LHCN-M2 (cell line): ENCODE measurements at places on chromosomes 2 and 18. TPM values are rescaled to one million over a fixed set of nuclear protein-coding genes. Genes with fewer than 3 reads are reported as not detected.

Gene REG3G
- not detected in 2 replicates for total RNA-seq

Gene DSG4
- not detected in 2 replicates for total RNA-seq

DNA sequence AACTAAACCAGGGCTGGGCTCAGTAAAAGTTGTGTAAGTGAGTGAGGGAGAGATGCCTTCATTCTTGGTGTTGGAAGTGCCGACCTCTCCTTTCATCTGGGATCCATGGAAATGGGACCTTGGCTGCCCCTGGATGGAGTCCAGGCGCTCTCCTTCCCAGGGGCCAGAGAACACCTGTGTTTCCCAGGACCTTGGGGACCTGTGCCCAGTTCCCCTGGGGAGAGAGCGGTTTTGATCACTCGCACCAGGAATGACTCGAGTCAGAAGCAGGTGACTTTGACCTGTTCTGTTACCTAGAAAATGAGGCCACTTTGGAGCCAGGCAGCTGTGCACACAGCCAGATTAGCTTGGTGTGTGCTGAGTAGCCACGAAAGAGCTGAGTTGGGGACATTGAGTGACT is 97.3 kb downstream of the SH3BP4 start:
- DNase-seq, result no peak

DNA sequence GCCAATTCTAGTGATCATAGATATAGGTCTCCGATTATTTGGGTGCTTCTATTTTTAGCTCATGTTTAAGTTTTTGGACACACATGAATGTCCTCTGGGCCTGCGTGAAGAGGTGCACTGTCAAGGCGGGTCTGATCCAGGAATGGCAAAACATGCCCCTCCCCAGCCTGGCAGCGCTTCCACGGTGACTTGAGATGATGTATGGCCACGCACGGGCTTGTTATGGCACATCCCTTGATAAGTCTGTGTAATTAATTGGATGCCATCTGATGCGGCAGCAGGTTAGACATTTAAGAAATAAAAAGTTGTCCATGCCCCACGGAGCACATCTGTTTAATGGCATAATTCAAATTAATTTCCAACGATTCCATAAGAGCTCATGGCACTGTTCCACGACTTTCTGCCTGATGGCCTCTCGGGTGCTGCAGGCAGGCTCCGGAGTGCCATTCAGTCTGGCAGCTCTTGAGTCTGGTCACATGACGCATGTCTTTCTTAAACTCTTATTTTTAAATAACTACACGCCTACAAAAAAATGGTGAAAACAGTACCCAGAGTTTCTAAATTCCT is 151.4 kb downstream of the ACKR3 start:
- DNase-seq, result no peak

DNA sequence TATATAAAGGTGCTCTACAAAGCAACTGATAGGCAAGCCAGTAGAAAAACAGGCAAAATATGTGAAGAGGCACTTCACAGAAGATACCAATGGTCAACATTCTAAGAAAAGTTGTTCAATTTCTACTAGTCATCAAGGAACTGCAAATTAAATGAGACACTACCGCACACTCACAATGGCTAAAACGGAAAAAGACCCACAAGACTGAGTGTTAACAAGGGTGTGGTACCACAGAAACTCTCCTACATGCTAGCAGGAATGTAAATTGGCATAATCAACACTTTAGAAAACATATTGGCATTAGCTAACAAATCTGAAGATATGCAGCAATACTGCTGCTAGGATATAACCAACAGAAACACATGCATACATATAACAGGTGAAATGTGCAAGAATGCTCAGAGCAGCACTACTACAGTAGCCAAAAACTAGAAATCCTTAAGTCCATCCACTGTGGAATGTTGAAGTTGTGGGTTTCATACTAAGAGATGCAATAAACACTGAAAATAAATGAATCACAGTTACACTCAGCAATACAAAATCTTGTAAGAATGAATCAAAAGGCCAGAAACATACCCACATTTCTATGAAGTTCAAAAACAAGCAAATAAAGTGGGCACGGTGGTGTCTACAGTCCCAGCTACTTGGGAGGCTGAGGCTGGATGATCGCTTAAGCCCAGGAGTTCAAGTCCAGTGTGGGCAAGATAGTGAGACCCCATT is 9.2 kb downstream of the RNU4ATAC start:
- DNase-seq, result peak; percentile 31

- no peak for DNase-seq
These were observed 178.5 kb downstream of the ARL4C start for GRCh38 chr2:234318361-234318760.

DNA sequence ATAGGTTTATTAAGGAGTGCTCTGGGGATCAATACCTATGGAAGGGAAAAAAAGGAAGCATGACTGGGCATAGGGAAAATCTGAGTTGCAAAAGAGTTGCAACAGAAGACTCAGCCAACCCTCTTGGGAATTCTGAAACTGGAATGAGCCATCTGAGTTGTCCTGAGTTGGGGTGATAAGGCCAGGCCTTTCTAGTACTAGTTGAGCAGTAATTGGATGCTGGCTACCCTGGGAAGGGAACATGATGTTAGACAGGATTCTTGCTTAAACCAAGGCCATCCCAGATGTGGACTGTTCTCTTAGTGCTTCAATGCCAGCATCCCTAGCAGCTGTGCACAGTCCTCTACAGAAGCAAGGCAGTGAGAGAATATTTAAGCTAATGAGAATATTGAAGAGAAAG is 348.8 kb upstream of the GULP1 start:
- DNase-seq, result peak; percentile 51

Gene AKAIN1
- total RNA-seq, result not detected in 2 replicates

Gene STK25
- total RNA-seq, result 361 and 435 TPM in 2 replicates

GRCh38 chr2:8053216-8053615 is 628.6 kb upstream of the ID2 start:
- no peak for DNase-seq

DNA sequence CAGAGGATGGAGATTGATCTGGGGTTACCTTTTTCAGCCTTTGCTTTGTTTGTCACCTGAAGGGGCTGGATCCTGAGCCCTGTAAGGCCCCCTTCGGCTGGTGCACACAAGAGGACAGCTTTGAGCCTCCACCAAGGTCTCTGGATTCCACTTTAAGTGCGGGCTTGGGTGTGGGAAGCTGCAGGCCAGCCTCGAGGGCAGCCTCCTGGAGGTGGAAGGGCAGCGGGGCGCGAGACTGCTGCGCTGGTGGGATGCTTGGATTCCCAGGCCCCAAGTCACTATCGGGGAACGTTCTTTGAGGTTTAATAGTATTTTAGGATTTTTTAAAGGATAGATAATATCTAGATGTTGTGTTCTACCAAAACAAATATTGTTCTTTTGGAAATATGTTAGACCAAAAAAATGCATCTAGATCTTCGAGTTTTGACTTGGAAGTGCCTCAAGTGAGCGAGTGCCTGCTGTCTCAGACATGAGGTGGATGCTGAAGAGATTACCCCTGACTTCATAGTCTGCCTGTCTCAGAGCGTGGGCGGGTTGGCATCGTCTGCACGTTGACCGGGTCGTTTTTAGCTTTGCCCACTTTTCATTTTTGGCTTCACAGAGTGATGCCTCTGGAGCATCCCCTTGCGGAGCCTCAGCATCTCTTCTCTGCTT is 113.8 kb downstream of the AGAP1 start:
- no peak for DNase-seq

DNA sequence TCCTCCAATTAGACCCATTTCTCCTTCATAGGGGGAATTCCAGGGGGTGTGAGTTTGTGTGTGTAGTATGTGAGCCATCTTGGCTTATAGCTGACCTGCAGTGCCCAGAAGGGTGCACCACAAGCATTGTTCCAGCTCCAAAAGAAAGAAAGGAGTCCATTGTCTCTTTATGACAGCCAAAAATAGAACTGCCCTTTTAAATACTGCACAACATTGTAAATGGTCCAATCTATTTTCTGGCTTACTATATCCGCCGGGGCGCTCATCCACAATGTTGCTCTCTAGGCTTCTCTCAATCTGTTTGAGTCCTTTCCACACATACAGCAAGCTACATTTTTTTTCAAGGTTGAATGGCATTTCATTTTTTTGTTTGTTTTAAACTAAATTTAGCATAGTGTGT is 517.5 kb downstream of the STK39 start:
- DNase-seq, result no peak

GRCh38 chr2:236303935-236304334 is 39.7 kb upstream of the ASB18 start:
- no peak for DNase-seq

- no peak for DNase-seq
These were observed 324.6 kb upstream of the RND3 start for GRCh38 chr2:150812066-150812465.

Gene MOCOS
- 4.2 and 5.7 TPM in 2 replicates for total RNA-seq

DNA sequence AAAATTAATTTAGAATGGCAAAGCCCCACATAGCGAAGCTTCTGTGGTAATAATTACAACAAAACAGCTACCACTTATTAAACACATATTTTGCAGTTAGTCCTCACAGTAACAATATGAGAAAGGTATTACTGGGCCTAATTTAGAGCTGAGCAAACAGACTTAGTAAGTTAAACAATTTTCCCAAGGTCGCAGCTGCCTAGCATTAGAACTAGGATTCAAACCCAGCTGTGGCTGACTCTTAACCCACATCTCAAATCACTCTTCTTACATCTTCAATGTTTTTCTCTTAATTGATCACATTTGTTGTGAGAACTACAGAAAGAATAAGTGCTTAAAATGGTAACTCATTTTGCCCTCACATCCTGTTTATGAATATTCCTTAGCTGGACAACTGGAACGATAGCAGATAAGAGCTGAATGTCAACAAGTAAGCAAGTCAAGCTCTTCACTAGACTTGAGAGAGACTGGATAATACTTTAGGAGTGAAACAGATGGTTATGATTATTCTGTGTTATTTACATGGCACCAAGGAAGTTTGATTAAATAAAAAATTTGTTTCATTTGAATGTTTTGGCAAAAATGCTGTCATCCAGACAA is 59.4 kb upstream of the TMEM17 start:
- no peak for DNase-seq

DNA sequence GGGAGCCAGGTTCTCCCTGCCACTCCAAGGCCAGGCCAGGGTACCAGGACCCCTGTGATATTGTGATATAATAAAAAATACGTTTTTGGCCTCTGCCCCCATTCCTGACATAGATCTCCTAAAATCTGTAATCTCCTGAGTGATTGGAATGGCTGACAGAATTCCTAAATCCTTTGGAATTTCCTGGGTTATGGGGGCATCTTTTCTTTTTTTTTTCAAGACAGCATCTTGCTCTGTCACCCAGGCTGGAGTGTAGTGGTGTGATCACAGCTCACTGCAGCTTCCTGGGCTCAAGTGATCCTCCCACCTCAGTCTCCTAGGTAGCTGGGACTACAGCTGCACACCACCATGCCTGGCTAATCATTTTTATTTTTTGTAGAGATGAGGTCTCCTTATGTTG is 26.2 kb upstream of the TUBB6 start:
- no peak for DNase-seq

GRCh38 chr2:64652231-64653108 is 1.2 kb downstream of the SERTAD2 start:
- DNase-seq, result peak; percentile 57

Gene FHL2
- total RNA-seq, result 246 and 312 TPM in 2 replicates

DNA sequence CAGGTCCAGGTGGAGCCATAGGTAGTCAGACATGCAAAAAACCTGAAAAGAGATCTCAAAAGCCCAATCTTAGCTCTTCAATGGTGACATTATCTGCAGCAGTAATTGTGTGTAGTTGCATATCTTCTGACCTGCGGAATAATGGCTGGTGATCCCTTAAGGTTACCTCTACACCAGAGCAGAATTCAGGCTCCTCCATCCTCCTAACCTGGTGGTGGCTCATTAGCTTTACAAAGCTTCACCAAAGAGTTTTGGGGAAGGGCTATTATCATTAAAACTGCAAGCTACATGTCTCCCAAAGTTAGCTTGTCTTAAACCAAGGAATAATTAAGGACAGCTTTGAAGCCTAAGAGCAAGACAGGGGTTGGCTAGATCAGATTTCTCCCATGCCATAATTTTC is 42.6 kb upstream of the CHST9 start:
- no peak for DNase-seq

DNA sequence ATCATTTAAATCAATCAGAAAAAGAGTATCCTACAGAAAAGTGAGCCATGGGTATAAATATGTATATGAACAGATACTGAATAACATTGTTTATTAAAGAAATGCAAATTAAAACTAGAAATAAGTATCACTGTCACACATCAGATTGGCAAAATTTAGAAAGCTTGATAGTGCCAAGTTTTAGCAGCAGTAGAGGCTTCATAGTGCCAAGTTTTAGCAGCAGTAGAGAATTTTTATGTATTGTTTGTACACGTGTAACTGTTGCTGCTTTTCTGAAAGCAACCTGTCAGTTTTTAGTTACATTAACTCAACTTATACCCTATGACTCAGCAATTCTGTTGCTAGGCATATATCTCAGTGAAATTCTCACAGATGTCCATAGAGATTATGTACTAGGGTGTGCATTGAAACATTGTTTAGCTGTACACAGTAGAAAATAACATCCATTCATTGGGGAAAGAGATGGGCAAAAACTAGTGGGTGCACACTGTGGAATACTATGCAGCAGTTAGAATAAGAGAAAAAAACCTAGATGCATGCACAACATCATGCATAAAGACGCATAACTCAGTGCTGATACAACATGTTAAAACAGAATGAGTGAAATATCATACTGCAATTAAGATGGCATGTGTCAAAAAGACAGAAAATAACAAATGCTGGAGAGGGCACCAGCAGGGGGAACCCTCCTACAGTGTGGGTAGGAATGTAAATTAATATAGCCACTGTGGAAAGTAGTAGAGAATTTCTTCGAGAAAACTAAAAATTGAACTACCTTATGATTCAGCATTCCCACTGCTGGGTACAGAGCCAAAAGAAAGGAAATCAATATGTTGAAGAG is 294.5 kb upstream of the NT5C1B start:
- peak; percentile 50 for DNase-seq

DNA sequence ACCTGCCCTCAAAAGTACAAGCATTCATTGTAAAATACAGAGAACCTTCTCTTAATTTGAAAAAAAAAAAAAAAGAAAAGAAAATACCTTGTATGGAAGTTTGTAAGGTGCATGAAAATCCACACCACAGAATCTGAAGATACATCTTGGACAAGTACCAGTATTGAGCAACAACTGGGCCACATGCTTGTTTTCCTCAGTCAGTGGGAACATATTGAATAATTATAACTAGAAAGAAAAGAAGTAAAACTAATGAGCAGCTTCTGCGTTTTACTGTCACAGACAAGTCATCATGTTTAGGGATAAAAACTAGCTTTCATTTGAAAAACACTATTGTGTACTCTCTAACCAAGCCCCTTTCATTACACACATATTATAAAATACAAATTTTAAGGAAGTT is 5.8 kb upstream of the PEX13 start:
- peak; percentile 15 for DNase-seq

GRCh38 chr2:199680482-199680881 is 170.5 kb downstream of the FTCDNL1 start:
- no peak for DNase-seq

DNA sequence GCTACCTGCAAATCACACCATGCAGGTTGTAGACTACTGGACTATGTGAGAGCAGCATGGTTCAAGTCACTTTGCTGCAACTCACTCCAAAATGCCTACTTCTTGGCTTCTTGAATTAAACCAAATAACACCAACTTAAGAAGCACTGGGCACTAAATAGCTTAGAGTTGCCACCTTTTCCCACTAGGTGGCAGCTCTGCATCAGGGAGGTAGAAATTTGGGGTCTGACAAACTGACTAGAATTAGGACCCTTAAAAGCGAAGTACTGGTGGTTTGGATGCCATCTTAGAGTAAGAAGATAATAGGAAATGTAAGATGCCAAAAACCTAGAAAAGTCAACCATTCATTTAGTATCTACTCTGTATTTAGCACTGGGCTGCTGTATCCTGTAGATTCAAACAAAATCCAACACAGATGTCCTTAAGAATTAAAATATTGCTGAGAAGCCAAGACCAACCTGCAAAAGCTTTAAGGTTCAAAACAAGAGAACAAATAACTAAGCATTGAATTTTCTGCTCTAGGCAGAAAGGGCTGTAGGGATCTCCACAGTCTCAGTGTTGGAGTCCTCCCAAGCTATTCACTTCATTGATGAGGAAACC is 65.5 kb downstream of the CCBE1 start:
- DNase-seq, result peak; percentile 48
